ENCODE measurements at places on chromosomes 1 and 21. TPM values are rescaled to one million over a fixed set of nuclear protein-coding genes. Genes with fewer than 3 reads are reported as not detected.

The SPRR2F gene
- total RNA-seq: not detected

The S100A13 gene
- 112 TPM for total RNA-seq

The ATAD3B gene
- 28.6 TPM for total RNA-seq

The RAB13 gene
- 90.1 TPM for total RNA-seq

The NR5A2 gene
- total RNA-seq: 6.9 TPM

The DRAM2 gene
- 34.9 TPM for total RNA-seq

The OLFML2B gene
- 50.3 TPM for total RNA-seq

The PDPN gene
- total RNA-seq: 22.7 TPM

The MAN1C1 gene
- total RNA-seq: 29.4 TPM

DNA sequence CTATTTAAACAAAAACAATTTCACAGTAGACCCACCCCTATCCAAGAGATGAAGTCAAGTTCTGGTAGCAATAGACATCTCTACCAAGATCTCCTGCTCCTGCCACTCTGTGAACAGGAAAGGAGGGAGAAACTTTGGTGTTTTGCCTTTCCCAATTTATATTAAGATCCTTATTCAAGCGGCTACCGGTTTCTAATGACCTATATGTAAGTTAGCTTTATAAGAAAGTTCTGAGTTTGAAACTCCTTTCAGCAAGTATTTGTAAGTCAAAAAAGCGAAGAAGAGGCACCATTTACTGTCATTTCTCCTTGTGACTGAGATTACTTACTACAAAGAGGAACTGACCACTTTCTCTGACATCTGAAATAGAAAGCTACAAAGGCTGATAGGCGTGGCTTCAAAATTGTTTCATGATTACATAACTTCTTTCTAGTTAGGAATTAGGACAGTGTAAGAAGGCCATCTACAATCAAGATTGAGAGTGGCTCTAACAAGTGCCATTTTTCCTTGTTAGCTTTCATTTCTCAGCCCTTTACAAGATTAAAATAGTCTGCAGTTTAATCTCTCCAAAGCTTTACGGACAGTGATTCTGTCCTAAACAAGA, at the start of gene MNDA:
Gene MNDA, plus strand, starts transcription at position 448 of the 604 bp plus-strand sequence. CDS start 10,803 bp downstream, outside the sequence.
- no peak for DNase-seq

- no peak for DNase-seq
Observed at GRCh38 chr1:220594356-220594755, 66.4 kb downstream of the MARK1 start.

- no peak for DNase-seq
Observed at GRCh38 chr1:183739741-183740271, 65.1 kb upstream of the RGL1 start.

DNA sequence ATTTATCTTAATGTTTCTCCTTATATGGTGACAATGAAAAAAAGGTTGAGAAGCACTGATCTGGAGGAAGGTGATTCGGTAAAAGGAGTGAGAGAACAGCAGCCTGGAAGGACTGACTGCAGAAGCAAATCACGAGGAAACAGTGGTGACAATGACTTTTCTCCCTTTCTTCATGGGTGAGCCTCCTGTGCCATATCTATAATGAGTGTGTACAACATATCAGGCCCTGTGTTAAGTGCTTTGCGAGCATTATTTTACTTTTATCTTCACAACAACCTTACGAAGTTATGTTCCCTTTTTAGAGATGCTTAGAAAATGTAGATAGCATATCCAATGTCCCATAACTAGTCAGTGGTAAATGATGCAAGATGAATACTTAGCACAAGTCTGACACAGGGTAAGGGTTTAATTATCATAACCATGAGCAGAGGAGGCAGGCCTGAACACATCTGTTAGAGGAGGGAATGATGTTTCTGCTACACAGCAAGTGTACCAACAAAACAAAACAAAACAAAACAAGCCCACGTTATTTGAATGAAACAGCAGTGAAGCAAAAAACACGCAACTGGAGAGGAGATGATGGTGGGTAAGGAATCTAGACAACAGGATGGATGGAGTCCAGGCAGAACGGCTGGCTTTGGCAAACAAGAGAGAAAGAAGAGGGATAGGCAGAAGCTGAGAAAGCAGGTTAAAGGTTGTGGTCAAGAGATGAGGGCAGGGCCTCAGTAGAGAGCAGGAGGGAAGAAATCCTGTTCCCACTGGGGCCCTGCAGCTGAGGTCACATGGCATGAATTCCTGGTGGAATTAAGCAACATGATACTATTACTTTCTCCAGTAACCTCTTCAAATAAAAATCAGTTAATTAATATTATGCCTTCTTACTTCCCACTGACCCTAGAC, 29.6 kb downstream of the GNG12 start:
- no peak for DNase-seq

GRCh38 chr1:43688594-43689000, 18.7 kb upstream of the ST3GAL3 start:
- no peak for DNase-seq

DNA sequence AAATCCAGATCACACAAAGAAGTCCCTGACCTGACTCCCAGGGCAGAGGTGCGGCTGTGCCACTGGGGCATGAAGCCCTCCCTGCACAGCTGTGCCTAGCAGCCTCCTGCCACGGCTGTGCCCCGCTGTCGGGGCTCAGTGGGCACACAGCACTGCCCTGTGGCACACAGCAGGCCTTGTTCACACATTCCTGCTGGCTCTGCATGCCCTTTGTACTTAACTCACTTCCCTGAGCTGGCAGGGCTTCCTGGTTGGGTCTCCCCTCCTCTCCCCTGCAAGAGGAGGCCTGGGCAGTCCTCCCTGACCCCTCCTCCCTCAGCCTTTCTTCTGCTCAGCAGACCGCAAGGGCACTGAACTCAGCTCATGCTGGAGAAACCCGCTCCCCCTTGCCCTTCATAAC, 14.8 kb downstream of the LHX4 start:
- no peak for DNase-seq

DNA sequence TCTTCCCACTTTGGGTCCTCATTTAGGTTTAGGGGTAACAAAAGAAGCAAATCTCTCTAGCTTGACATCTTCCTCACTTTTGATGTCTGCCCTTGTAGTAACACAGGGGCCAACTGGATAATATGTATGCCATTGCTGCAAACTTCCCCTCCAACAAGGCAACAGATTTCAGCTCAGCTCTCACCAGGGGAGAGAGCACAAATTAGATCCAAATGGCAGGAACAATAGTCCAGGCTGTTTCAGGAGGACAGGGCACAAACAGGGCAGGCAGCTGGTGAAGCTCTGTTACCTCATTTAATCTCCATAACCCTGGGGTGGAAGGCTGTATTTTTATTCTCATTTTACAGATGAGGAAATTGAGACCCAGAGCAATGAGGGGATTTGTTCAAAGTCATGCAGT, 4.3 kb upstream of the PIK3R3 start:
- DNase-seq: no peak

- DNase-seq: no peak
Observed at GRCh38 chr1:117059334-117059677, 820 bp upstream of the TTF2 start.

DNA sequence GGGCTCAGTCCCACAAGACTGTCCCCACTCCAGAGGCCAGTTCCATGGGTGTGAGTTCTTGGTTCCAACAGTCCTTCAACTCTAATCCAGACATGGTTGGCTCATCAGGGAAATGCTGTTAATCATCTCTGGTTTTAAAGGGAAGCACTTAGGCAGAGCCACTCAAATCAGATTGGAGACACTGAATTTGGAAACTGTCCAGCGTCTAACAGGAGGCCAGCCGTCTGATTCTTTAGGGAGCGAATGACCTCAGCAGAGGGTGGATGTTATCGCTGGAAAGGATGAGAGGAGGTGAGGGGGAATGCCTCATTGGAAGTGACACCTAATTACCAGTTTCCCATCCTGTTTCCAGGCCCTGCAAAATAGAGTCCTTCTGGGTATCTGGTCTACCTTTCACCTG, 22.8 kb upstream of the LRRC38 start:
- DNase-seq: no peak

GRCh38 chr1:170545476-170545875, 13.5 kb downstream of the GORAB start:
- DNase-seq: no peak

GRCh38 chr1:84988588-84988987, 8.3 kb downstream of the MCOLN2 start:
- no peak for DNase-seq

GRCh38 chr1:112704391-112704933, 2.5 kb downstream of the RHOC start:
- peak; percentile 80 for DNase-seq

- no peak for DNase-seq
Observed at GRCh38 chr1:180175291-180175690, 20.6 kb downstream of the QSOX1 start.

DNA sequence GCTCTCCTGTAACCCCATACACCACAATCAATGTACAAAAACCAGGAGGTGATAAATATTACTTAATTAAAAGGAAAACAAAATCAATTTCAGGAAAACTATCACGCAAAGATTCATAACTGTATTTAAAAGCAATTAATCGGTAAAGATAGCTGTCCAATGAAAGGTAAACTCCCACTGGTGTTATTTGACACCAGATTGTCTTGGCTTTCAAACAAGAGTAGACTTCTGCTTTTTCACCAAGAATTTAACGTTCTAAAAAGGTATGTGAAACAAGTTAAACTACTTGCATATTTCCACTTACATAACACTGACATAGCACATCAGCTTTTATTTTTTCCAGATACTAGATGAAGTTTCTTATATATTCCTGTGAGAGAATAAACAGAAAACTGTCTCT, 3.5 kb downstream of the PLPP3 start:
- no peak for DNase-seq

DNA sequence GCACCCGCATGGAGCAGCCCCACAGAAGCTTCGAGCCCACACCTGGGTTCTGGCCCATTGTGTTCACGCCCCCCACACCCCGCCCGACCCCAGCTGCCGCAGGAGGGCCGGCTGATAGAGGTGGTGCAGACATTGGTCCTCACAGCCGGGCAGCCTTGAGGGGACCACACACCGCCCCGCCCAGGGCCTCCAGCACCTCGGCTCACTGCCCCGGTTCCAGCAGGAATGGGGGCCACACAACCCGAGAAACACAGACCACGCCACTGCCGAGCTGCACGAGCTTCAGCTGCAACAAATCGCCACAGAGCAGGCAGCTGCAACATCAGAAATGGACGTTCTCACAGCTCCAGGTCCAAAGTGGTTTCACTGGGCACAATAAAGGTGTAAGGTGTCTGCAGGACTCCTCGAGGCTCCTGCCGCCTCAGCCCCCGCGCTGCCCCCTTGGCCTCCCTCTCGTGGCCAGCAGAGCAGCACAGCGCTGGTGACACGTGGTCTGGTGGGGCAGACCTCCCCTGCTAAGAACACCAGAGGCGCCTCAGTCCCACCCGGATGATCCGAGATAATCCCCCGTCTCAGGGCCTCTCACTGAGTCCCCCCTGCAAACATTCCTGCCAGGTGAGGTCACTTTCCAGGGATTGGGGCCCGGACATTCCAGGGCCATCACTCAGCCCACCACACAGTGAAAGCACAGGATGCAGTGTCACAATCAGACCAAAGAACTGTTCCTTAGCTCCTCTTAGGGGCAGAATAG, 62.3 kb upstream of the ADARB1 start:
- peak; percentile 51 for DNase-seq

DNA sequence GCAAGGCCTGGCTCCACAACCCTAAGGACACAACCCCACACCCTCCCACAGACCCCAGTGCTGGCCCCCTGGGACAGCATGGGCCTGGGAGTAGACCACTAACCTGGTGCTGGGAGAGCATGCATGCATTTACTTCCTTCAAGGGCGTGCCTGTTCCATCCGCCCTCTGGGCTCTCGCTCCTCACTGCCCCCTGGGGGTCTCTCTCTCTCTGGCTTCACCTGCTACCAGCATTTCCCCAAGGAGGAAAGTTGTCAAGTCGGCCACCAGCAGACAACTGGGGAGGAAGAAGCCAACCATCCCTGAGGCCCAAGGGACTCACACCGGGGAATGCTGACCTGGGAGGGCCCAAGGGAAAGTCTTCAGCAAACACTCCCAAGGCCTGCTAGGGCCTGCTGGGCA, 6.5 kb downstream of the LRP8 start:
- no peak for DNase-seq

- no peak for DNase-seq
Observed at GRCh38 chr1:163165119-163165518, 37.6 kb downstream of the RGS5 start.

- peak; percentile 53 for DNase-seq
Observed at GRCh38 chr1:72037745-72038343, 244.5 kb downstream of the NEGR1 start.

DNA sequence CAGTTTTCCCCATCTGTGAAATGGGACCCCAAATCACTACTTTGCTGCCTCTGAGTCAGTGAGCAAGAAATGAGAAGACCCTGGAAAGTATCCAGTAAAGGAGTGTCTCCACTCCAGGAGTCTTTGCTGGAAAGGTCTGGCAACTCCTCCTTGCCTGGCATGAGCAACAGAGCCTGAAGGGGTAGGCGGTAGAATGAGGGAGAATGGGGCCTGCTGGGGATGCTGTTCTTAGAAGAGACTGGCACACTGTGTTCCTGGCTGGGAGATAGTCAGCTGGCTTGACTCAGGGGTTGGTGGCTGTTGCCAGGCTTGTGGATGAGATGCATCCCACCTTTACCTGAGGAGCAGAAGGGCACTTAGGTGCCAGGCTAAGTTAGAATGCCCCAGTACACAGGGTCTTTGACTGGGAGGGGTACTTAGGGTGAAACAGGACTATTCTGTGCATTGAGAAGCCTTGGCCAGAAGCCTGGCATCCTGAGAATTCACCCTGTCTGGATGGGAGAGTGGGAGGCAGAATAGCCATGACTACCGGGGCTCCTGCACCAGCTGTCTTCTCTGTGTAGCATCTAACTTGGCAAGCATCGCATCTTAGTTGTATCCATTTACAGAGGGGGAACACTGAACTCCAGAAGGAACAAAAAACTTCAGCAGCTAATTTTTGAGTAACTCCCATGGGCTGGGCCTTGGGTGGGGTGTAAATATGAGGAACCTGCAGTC, 2.5 kb downstream of the MFSD2A start:
- DNase-seq: no peak

- no peak for DNase-seq
Observed at GRCh38 chr21:43361493-43362296, 65.2 kb downstream of the SIK1 start.

GRCh38 chr1:188689542-188689941, 1788.1 kb downstream of the BRINP3 start:
- no peak for DNase-seq

- DNase-seq: no peak
Observed at GRCh38 chr1:156418416-156419070, 49.5 kb downstream of the RHBG start.

DNA sequence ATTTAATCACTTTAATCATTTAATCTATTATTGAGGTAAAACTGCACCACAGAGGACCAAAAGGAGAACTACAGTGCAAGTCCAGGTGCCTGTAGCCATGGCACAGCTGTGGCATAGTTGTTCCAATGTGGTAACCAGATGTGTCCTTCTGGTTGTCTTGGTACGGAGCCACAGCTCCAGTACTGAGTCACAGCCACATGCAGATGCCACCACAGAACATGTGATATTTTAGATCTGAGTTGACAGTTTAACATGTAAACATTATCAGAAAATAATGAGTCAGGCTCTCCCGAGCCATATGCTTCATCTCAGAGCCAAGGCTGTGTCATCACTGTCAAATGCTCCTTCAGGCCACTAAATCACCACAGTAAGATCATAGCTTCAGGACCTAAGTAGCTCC, 56.4 kb upstream of the RGS7 start:
- DNase-seq: no peak
